Gastroesophageal sphincter (tissue), 4 donors: ENCODE measurements at places on chromosomes 7 and 10.
A peak's percentile ranks its signal among the peaks of the same experiment; 100 is the strongest.

- no peak for ATAC-seq
Observed at GRCh38 chr7:44580945-44581878, 819 bp downstream of the TMED4 start.

DNA sequence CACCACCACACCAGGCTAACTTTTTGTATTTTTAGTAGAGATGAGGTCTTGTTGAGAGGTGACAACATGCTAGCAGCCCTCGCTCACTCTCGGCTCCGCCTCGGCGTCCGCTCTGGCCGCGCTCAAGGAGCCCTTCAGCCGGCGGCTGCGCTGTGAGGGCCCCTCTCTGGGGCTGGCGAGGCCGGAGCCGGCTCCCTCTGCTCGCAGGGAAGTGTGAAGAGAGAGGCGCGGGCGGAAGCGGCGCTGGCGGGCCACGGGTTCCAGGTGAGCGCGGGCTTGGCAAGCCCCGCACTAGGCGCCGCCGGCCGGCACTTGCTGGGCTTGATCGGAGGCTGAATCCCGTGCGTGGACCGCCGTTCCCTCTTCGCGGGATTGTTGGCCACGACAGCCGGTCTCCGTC, 83.0 kb downstream of the EEPD1 start:
- ATAC-seq, result no peak

DNA sequence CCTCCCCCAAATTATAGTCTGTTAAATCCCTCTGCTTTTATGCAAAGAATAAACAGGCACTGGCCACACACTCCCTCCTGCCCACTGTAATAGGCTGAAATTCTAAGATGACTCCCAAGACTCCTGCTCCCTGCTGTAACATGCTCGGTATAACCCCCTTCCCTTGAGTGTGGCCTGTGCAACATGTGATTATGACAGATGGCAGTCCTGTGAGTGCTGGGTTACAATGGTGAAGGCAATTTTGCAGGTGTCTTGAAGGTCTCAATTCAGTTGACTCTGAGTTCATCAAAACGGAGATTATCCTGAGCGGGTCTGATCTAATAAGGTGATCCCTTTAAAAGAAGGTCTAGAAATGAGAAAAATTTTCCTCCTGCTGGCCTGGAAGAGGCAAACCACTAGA, 55.9 kb downstream of the CREB3L2 start:
- no peak for ATAC-seq

DNA sequence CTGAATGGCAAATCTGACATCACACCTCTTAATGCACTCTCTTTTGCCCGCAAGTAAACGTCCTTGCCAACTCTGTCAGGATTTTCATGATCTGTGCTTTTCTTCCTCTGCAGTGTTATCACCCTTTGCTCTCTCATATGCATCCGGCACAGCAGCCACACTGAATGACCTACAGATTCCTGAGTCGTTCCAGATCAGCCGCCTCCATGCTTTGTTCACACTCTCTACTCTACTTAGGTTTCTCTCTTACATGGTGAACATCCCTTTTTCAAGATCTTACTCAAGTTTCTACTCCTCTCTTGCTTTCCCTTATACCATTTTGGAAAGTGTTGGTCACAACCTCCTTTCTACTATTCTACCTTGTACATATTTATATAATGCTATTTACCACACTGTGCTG, 127.7 kb upstream of the AOAH start:
- ATAC-seq, result no peak

DNA sequence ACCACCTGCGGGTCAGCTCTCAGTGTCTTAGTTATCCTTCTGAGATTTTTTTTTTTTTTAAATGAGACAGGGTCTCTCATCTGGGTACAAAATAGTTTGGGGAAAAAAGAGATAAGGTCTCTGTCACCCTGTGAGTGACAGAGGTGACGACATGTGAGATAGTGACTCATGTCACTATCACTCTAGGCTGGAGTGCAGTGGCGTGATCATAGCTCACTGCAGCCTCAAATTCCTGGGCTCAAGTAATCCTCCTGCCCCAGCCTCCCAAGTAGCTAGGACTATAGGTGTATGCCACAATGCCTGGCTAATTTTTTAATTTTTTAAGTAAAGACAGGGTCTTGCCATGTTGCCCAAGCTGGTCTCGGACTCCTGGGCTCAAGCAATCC, 10.4 kb downstream of the BLVRA start:
- no peak for ATAC-seq

GRCh38 chr7:135741905-135742304, 6.7 kb downstream of the FAM180A start:
- no peak for ATAC-seq

DNA sequence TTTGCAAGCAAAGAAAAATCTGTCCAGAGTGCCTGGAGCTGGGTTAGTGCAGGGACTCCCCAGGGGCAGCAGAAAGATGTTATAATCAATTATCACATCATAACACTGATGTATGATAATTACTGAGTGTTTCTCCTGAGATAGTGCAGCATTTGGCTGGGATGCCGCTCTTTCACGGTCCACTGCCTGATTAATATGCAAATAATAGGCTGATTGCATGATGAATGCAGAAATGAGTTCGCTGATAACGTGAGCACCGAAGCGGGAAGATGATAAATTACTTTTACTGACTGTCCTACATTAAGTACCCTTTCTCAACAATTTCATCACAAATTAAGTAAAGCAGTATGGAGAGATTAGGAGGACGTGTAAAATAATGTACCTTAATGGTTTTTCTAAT, 71.4 kb upstream of the SH2B2 start:
- ATAC-seq, result no peak

DNA sequence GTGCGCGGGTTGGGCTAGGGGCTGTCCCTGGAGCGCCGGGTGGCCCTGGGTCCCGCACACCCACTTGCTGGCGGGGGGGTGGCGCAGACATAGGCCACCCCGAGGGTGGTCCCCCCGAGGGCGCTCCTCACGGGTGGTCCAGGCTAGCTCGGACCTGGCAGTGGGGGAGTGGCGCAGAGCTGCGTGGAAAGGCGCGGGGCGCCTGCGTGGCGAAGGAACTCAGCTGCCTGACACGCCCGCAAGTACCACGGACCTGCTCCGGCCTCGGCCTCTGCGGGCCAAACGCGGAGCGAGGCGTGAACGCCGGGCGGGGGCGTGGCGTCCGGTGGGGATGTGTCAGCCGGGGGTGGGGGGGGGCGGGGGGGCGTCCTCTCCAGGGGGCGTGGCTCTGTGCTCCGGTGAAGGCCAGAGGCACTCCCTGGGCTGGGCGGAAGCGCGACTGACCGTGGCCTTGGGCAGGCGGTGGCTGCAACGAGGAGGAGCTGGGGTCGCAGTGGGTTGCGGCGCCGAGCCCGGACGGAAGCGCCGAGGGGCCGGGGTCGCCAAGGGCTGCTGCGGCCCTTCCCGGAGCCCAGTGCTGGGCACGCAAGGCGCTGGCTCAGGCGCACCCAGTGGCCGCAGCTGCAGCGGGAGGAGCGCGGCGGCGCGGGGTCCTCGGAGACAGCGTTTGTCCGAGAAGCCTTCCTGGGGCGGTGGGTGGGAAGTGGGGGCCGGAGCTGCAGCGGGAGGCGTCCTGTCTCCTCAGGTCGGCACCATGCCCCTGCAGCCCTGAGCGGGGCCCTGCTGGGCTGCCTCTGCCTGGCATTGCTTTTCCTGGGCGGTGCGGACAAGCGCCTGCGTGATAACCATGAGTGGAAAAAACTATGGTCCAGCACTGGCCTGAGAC, 58.9 kb upstream of the NUPR2 start:
- peak; percentile 61 for ATAC-seq

GRCh38 chr7:158740013-158740656, 35.5 kb upstream of the NCAPG2 start:
- ATAC-seq, result peak; percentile 65

DNA sequence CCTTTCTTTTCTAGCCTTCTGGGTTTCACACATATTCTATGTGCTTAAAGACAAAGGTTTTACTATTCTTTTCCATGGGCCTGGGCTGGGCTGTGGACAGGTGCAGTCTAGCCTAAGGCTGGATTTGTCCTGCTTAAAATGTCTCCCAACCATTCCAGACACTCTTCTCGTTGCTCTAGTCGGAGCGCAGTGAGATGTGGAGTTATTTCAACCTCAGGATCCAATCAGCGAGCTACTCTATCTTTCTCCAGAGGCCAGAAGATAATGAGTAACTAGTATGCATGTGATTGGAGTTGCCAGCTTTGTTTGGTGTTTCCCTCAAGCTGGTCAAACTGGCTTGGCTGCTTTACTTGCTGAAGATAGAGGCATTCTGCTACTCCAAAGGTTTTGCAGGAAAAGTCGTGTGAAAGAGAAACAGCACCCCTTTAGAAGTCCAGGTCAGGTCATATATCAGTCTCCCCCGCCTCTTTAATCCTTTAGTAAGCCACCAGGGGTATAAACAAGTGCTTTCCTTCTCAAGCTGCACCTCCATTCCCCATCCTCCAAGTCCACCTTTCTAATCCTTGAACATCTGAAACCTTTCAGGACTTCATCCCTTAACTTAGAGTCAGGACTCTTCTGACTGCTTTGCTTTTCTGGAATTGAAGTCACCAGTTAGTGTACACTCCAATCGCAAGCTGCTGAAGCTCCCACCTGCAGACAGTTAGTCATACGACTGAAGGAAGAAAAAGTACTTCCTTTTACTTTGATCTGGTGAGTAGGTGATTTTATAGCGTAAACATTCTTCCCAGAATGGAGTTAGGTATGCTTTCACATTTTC, 78.8 kb downstream of the DNMBP start:
- no peak for ATAC-seq

DNA sequence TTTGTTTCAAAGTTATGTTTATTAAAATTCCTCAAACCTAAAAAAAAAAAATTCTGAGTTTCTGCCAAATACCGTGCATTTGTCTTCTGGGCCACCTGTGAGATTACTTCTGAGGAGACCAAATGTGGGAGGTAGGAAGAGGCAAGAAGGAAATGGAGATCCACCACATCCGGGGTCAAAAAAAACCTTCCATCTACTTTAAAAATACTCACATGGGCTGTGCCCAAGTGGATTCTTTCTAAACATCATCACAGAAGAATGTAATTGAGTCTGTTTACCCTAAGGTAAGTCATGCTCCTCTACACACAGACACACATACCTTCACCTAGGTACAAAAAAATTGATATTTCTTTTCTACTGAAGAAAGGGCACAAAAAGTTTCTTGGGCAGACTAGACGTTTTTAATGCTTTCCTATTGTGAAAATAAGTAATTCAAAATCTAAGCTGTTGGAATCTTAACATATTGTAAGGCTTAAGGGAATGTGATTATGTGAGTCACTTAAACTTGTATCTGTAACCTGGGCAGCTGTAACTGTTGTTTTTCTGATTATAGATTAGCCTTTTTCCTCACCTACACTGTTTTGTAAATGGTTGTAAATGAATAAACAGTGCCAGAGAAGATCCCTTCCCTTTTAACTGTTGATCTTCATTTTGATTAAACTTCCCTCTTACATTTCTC, 19.1 kb upstream of the SPOCK2 start:
- no peak for ATAC-seq

DNA sequence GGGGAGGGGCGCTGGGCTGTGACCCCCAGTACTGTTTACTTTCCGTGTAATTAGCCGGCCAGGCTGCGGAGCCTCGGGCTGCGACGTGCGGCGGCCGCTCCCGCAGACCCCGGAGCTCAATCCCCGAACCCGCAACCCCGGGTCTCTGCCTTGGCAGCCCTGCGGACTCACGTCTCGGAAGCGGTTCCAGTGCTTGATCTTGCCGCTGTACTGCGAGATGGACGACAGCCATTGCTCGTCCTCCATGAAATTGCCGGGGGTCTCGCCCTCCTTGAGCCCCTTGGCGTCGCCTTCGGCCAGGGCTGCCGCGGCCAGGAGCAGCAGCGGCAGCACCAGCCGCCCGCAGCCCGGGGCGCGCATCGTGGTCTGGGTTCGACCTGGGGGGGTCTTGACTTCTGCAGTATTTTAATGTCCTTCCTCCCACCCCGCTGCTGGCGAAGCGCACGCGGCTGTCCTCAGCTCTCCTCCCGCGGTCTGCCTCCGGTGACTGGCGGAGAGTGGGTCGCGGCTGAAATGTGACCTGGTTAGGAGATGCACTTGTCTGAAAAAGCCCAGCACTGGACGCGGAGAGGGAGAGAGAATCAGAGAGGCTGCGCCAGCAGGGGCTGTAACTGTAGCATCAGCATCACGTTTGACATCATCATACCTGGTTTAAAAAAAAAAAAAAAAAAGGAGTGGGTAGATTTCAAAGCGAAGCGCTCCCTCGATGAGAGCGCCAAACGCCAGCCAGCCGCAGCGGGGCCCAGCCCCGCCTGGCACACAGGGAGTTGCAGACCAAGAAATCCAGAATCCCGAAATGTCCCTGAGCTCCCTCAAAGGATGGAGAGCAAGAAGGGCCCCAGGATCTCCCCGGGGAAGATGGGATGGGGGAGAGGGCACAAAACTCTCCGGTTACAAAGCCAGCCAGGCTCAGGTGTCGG, at the start of gene SPOCK2:
TSS of gene SPOCK2 (minus strand) at position 583 of the 920 bp plus-strand sequence. CDS start at position 360, 223 bp downstream.
- no peak for ATAC-seq

GRCh38 chr7:140605337-140605736, 35.3 kb downstream of the DENND2A start:
- no peak for ATAC-seq

- peak; percentile 53 for ATAC-seq
Observed at GRCh38 chr10:124722798-124723783, 21.1 kb downstream of the FAM53B start.

DNA sequence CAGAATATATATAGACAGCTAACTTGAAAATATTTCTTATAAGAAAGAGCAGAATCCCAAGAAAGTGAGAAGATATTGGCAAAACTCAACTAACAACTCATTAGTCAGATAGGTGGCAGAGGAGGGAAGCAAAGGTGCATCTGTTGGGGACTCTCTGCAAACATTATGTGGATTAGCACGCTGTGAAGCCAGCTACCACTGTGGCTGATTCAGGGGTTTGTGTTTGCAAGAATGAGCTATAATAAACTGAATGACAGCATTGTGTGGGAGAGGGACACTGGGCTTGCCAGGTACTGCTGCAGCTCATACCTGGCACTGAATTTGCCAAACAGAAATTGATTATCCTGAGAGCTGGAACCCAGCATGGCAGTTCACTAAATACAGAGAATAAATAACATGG, 170.3 kb upstream of the MINDY3 start:
- ATAC-seq, result no peak

DNA sequence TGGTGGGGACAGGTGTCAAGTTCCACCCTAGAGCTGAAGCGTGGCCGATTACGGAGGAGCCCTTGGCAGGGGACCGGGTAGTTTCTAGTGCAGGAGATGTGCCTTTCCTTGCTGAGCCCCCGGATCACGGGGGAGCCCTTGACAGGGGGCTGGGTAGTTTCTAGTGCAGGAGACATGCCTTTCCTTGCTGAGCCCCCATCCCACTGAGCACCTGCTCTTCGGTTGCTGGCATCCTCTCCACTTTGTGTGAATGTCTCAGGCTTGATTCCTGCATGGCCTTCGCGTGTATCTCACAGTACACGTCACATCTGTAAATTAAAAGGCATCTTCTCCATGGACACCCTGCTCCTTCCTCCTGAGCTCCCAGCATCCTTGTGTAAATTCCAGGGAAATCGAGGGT, 263.5 kb downstream of the ADARB2 start:
- ATAC-seq, result no peak

- ATAC-seq, result peak; percentile 26
Observed at GRCh38 chr10:114751856-114752255, 69.7 kb upstream of the FHIP2A start.
